Fibroblast of skin of scalp (primary cell): ENCODE measurements at places on chromosomes 1 and 21.
A peak's percentile ranks its signal among the peaks of the same experiment; 100 is the strongest.

DNA sequence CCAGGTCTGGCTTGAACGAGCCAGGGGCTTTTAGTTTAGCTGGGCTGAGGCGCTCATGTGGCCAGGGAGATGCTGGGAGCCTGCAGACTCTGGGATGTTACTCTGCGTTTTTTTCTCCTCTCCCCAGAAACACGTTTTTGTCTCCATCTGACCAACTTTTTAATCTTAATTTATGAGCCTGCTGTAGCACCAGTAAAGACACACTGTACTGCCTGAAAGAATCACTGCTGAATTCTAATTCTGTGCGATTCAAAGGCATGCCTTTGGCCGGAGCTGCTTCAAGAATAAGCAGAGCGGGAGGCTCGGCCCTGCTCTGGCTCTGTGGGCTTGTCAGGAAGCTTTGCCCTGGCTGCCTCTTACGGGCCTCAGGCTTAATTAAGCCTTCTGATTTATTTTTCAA is 129.5 kb downstream of the CAMTA1 start:
- no peak for DNase-seq

- DNase-seq: no peak
Measured at GRCh38 chr1:198128533-198128932, 28.3 kb upstream of the NEK7 start.

DNA sequence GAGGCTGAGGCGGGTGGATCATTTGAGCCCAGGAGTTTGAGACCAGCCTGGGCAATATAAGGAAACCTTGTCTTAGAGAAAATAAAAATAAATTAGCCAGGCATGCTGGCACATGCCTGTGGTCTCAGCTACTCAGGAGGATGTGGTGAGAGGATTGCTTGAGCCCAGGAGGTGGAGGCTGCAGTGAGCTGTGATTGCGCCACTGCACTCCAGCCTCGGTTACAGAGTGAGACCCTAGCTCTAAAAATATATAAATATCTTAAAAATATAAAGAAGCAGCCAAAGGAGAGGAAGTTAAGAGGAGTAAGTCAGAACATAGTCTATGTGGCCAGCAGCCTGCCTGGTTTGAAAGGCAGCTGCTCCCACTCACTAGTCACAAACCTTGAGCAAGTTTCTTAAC is 4.5 kb upstream of the IL10RB start:
- peak; percentile 74 for DNase-seq

- DNase-seq: no peak
Measured at GRCh38 chr1:204314893-204315658, 44.7 kb downstream of the PLEKHA6 start.

DNA sequence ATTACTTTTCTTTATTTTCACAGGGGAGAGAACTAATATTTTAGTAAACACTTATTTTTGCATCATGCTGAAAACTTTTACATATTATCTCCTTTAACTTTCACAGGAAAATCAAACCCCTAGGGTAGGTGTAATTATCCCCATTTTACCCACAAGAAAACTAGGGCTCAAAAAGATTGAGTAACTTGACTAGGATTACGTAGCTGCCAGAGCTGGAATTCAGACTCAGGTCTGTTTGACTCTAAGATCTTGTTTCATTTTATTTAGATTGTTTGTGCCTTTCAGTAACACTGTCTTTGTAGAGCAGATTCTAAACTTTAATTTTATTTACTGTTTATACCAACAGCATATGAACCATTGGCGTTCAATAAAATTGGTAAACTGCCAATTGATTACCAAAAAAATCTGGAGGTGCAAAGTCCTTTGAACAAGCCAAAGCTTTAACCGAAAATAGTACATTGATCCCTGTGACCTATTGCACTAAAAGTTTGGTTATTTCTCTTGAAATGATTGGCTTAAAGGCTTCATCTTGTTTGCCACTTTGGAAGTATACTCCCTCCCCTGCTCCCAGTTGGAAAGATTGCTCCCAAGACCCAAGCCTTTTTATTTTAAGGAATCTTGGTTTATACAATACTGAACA is 71.0 kb upstream of the WDR26 start:
- no peak for DNase-seq

GRCh38 chr1:234922987-234923386 is 205.7 kb downstream of the TOMM20 start:
- DNase-seq: no peak

DNA sequence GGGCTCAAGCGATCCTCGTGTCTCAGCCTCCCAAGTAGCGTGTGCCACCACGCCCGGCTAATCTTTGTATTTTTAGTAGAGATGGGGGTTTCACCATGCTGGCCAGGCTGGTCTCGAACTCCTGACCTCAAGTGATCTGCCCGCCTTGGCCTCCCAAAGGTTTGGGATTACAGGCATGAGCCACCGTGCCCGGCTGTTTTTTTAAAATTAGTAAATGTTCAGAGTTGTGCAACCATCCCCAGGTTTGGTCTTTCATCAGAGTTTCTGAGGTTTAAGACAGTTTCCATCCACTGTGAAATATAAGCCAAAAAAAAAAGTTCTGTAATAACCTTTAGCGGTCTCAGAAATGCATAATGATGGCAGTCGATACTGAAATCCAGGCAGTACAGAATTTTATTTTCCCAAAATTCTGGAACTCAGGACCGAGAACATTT is 550 bp upstream of the SYT11 start:
- no peak for DNase-seq

- DNase-seq: peak; percentile 53
Measured at GRCh38 chr1:62508187-62508758, 71.4 kb downstream of the USP1 start.

- peak; percentile 32 for DNase-seq
Measured at GRCh38 chr1:19597496-19598309, 46.4 kb upstream of the NBL1 start.
